NCI-H1930 (cell line): ENCODE measurements at places on chromosomes 2 and 18.

DNA sequence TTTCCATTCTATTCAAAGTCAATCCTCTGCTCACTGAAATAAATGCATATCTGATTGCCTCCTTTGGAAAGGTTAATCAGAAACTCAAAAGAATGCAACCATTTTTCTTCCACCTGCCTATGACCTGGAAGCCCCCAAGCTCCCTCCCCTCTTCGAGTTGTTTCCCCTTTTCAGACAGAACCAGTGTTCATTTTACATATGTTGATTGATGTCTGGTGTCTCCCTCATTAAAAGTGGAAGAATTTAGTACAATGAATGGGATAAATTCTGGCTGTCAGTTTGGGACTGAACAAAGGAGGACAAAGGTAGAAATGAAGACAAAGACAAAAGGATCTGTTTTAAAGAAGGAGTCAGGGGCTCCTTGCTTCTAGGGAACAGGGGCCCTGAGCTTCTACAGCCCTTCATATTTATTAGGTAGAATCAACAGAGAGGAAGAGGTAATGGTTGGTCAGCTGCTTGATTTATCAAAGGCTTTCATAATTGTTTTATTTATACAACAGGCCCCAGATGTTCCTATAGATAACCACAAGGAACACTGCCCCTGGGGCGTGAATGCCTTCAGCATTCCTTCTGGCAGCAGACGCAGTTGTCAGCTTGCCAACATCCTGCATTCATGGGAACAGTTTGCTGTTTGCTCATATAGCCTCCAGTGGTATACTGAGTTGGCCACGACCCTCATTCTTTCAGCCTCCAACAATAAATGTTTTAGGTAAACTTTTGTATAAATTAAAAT is 949.8 kb upstream of the LRATD1 start:
- DNase-seq, result no peak

GRCh38 chr2:147631294-147631693 is 213.5 kb upstream of the ACVR2A start:
- no peak for DNase-seq

GRCh38 chr2:152054593-152054992 is 44.3 kb downstream of the CACNB4 start:
- DNase-seq, result no peak

DNA sequence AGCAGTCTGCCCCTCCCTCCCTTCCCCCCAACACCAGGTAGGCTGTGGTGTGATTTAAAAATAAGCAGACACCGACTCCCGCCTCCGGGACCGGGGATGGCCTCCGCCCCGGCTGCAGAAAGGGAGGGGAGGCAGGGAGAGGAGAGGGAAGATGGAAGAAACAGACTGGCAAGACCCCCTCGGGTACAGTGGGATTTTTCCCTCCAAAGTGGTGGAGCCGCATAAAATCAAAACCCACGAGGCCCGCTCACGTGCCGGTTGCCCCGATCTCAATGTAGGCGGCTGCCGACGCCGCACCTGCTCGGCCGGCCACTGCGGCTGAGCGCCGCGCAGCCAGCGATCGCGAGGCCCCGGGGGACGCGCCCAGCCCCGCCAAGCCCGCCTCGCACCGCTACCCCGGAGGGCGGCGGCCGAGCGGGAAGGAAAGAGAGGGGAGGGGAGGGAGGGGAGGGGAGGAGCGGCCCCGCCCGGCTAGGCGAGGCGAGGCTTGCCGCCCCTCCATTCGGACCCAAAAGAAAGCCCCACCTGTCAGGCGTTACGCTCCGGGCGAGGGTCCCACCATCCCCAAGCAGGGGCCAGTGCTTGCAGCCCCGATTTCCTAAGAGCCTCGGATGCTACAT is 811 bp downstream of the ADD2 start:
- no peak for DNase-seq

- DNase-seq, result peak; percentile 16
Measured at GRCh38 chr2:216690853-216691741, 4.3 kb downstream of the IGFBP5 start.
